ENCODE measurements at places on chromosomes 5 and 9.

DNA sequence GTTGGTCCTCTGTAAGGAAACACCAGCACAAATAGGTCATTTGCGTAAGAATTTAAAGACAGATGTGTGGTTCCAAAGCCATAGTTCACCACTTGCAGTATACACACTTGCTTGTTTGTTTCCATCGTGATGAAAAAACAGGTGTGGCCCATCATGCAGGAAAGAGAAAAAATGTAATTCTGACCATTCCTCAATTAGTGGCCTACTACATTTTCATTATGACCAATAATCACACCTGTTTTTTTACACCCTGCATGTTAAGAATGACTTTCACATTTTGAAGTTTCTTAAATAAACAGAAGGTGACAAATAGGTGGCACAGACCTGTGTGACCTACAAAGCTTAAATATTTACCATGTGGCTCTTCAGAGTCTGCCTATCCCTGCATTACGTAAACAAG is 2.2 kb upstream of the ICE1 start:
- no peak for DNase-seq

DNA sequence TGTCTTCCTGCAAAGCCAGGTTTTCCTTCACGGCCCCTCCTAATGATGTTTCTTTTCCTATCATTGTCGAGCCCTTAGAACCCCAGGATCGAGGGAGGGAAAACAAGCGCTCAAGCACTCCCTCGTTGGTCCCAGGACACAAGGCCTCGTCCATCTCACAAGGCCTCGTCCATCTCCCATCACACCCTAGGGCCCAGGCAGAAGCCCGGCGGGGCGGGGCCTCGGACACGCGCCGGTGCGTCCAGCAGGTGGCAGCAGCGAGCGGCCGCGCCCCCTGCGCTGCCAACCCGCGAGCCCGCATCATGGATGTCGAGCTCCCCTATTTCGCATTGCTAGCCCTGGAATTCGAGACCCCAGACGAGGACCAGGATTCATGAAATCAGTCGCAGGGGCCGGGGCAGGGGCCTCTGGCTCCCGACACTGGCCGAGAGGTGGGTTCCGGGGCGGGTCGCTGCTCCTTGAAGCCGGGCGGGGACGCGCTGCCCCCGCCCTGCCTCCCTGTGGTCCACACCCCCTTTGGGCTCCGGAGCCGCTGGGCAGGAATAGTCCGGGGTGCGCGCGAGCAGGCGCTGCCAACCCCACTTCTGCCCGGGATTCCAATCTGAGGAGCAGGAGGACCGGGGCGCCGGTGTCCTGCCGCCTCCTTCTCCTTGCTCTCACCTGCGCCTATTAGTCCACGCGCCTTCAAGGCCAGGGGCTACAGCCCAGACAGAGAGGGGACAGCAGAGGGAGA is at the start of gene ABLIM3:
Gene ABLIM3, plus strand, starts transcription at position 270 of the 733 bp plus-strand sequence. CDS start 603 bp downstream, outside the sequence.
- DNase-seq, result peak; percentile 58

- no peak for DNase-seq
Measured at GRCh38 chr9:2934241-2934650, 90.4 kb upstream of the PUM3 start.

- no peak for DNase-seq
Measured at GRCh38 chr9:72937545-72937944, 15.3 kb downstream of the ALDH1A1 start.

GRCh38 chr9:124046189-124046588 is 34.6 kb downstream of the LHX2 start:
- DNase-seq, result no peak

GRCh38 chr9:113499876-113500497 is 36.5 kb downstream of the RGS3 start:
- DNase-seq, result no peak

- no peak for DNase-seq
Measured at GRCh38 chr5:142439207-142439860, 114.5 kb upstream of the SPRY4 start.

- DNase-seq, result no peak
Measured at GRCh38 chr9:34218446-34218845, 39.6 kb downstream of the UBAP1 start.

GRCh38 chr9:135826188-135826545 is 81.2 kb downstream of the CAMSAP1 start:
- DNase-seq, result no peak

GRCh38 chr9:75185585-75186170 is 97.4 kb downstream of the OSTF1 start:
- DNase-seq, result peak; percentile 37

GRCh38 chr9:13952906-13953305 is 361.0 kb downstream of the NFIB start:
- no peak for DNase-seq

DNA sequence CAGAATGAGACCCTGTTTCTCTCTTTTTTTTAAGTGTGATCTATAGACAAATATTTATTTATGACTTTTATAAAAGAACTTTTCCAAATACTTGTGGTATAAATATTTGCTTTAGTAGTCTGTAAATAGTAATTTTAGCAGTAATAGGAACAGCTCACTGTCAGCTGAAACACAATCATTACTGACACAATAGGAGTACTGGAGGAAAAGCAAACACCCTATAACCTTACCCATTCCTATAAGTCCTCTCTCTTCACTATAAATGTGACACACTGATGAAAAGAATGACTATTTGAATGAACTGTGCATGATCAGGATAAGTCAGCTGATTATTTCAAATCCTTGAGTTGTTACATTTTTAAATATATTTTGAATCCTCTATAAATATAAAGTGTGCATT is 72.4 kb downstream of the CDH12 start:
- no peak for DNase-seq

GRCh38 chr5:149054416-149054815 is 8.4 kb downstream of the SH3TC2 start:
- DNase-seq, result no peak

GRCh38 chr5:175697846-175698245 is 40.0 kb downstream of the HRH2 start:
- no peak for DNase-seq

DNA sequence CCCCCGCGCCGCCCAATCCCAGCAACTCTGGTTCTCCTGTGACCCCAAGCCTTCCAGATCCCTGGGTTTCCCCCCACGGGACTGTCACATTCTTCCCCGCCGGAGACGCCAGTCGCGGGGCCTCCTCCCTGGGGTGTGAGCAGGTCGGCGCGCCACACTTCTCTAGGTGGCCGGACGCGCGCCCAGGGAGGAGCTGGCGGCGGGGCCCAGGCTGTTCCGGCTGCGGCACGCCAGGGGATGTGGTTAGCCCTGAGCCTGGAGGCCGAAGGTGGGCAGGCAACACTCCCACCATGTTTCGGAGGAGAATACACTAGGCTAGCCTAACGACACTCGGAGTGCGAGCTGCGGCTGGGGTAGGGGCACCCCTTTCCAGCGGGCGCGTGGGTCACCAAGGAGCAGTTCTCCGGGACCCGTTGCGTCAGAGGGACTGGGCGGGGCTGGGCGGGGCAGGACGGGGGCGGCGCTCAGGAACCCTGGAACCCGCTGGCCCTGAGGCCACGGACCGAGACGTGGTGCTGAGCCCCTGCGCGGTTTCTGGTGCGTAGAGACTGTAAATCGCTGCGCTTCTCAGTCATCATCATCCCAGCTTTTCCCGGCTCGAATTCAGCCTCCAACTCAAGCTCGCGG is at the start of gene SLC27A6:
Gene SLC27A6, plus strand, starts transcription at position 478 of the 627 bp plus-strand sequence. CDS start 650 bp downstream, outside the sequence.
- DNase-seq, result no peak

DNA sequence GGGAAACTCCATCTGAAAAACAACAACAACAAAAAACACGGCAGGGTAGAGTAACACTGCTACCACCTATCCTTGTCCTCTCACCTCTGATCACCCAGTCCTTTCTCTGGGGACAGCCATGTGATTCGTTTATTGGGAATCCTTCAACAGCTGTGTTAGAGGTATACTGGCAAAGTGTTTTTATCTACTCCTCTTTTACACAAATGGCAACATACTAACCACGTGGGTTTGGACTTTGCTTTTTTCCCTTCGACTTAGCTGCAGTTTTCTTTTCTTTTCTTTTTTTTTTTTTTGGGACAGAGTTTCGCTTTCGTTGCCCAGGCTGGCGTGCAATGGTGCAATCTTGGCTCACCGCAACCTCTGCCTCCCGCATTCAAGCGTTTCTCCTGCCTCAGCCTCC is 11.2 kb upstream of the SET start:
- no peak for DNase-seq

- no peak for DNase-seq
Measured at GRCh38 chr5:175035882-175036533, 311.6 kb downstream of the MSX2 start.

GRCh38 chr9:128898845-128899565 is 17.1 kb downstream of the LRRC8A start:
- DNase-seq, result no peak

GRCh38 chr9:6960777-6961176 is 203.0 kb downstream of the KDM4C start:
- no peak for DNase-seq

GRCh38 chr9:8872802-8873201 is 1073.2 kb upstream of the DMAC1 start:
- DNase-seq, result no peak

DNA sequence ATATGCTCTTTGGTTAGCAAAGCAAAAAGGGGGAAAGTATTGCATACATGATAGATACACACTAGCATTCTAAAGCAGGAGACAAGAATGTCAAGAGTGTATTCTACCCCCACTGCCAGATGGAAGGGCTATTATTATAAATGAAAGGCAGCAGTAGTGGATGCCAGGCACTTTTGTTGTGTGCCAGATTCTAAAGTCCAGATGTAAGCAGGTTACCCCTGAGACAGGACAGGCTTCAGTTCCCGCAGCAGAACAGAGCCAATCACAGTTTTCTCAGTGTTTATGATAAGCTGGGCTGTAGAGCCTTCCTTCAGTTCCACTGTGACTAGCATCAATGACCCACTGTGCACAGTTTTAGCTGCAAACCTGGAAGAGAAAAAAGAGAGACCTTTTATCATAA is 226.6 kb upstream of the TBCA start:
- DNase-seq, result no peak

- DNase-seq, result no peak
Measured at GRCh38 chr9:80191108-80191507, 619.3 kb downstream of the TLE4 start.

- no peak for DNase-seq
Measured at GRCh38 chr5:60945813-60946187, 795 bp downstream of the NDUFAF2 start.

- DNase-seq, result no peak
Measured at GRCh38 chr9:129551393-129551973, 69.4 kb downstream of the C9orf50 start.

DNA sequence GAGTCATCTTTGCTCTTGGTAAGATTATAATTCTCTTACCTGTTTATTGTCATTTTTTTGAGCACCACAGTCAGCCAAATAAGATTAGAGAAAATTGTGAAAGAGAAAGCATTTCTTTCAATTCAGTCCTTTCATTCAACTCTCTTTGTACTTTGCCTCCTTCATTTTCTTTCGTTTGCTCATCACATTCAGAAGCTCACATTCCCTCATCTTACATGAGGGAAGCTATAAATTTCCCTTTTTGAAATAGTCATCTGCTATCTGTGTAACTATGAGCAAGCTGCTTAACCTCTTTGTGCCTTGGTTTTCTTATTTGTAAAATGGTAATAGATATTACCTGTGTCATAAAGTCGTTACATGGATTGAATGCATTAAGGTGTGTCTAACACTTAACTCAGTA is 41.4 kb downstream of the PAM start:
- DNase-seq, result no peak

- no peak for DNase-seq
Measured at GRCh38 chr5:112630246-112631009, 107.3 kb upstream of the APC start.

- DNase-seq, result no peak
Measured at GRCh38 chr9:2662496-2662895, 40.9 kb downstream of the VLDLR start.

DNA sequence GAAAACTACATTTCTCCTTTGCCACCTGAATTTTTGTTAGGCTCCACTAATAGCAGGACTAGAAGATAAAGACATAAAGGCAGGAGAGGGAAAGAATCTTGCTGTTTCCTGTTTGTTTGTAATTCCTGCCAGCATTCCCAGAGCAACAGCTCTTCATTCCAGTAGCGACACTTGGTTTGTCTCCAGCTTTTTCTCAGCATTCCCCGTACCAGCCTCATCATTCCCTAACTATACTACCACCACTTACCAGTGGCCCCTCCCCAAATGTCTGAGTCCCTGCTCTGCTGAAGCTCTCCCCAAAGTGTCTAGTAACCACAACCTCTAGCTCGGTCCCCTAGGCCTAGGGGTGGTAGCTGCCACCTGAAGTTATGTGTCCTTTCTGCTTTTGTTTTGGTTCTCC is 18.6 kb downstream of the CETN3 start:
- no peak for DNase-seq

- peak; percentile 37 for DNase-seq
Measured at GRCh38 chr9:37187713-37188439, 67.5 kb downstream of the ZCCHC7 start.

- no peak for DNase-seq
Measured at GRCh38 chr9:14218253-14218652, 95.7 kb downstream of the NFIB start.

GRCh38 chr9:78871086-78871451 is 574.1 kb downstream of the PSAT1 start:
- no peak for DNase-seq

DNA sequence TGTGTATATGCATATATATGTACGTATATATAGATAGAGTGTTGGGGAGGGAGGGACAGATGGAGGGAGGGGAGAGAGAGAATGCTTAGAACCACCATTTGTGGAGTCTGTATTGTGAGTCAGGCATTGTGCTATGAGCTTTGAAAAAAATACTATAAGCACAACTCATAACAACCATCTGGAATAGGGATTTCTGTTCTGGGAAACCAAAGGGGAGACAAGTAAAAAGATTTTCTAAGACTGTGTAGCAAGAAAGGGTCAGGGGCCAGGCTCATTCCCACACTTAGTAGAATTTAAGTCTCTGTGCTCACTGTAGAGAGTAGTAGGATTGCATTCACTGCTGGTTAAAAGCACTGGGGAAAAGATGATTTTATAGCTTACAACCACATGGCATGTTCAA is 202.3 kb upstream of the SGCD start:
- no peak for DNase-seq

- DNase-seq, result peak; percentile 47
Measured at GRCh38 chr5:171907725-171908343, 98.6 kb downstream of the FBXW11 start.

All from CD4-positive, alpha-beta T cell treated with Interleukin-4 for 1 hour (primary cell).